Activated T-helper 17 cell treated with anti-CD3 and anti-CD28 coated beads, Interleukin-2, amount 50 U/mL, for 72 hours (primary cell): ENCODE measurements at places on chromosomes 6 and 20.

DNA sequence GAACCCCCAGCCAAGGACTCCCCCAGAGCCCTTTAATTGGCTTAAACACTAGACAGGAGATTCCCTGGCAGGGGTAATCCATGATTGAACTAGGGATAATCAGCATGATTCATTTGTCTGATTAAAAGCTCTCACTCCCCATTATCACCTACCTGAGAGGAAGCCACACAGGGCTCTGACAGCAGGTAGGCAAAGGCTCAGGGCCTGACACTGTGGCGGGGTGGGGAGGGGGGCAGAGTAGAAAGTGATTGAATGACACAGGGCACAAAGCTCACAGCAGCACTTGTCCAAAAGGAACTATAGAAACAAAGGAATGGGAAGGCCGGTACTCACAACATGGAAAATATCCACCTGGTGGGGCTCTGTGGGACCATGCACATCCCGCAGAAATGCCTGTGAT is 231.6 kb downstream of the MAFB start:
- ATAC-seq, result no peak

- ATAC-seq, result no peak
Observed at GRCh38 chr6:24642061-24642460, 3.9 kb downstream of the KIAA0319 start.

DNA sequence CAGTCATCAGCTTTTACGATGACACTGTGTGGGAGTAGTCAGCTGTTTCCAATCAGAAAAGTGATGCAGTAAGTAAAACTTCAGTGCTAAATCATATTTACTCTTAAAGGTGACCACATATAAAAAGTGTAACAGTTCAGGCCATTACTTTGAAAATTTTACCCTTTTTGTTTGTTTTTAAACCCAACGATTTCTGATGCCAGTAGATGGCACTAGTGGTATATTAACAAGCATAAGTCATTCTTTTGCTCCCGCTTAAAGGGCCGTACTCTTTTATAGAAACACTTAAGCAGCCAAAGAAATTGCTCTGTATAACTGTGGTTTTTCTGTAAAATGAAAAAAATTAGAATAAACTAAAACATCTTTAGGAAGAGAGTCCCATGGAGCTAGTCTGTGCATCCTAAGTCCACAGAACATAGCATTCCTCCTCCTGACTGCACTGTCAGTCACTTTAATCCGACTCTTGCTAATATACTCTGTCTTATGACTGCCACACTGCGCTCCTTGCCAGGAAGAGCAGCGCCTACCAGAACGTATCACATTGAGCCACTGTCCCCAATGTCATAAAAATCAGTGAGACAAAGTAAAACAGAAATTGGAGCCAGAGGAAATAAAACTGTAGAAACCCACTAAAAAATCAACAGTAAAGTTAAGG is 25.0 kb downstream of the HEBP2 start:
- ATAC-seq, result peak; percentile 32

- ATAC-seq, result no peak
Observed at GRCh38 chr6:31418251-31418650, 14.9 kb downstream of the MICA start.
